ENCODE measurements at places on chromosomes 16 and 17.
A peak's percentile ranks its signal among the peaks of the same experiment; 100 is the strongest.

DNA sequence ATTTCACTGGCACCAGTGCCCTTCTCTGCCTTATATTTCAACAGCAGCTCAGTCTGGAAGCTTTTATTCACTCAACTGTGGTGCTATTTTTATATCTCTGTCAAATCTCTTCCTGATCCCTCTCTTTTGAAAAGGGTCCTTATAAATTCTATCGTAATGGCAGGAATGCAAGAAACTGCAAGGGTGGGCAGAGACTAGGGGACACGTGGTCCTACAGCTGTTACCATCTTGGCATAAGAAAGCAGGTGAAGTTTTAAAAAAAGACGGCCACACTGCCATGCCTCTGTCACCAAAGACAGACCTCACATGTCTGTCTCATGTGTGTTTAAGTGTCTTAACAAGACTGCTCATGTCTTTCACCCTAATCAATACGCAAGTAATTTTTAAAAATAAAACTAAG lies 368.4 kb upstream of the CDH11 start:
- no peak for DNase-seq

DNA sequence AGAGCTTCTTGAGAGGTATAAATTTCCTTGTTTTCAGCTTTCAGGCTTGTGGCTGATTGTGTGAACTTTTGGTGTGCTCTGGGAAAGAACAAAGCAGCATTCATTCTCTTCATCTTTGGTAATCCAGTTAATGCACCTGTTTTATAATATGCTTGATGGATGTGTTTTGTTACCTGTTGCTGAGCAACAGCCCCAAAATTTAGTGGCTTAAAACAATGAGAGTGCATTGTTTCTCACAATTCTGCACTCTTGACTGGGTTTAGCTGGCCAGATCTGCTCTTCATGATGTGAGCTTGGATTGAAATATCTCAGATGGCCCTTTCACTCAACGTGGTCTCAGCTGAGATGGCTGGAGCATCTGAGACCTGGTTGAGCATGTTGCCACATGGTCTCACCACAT lies 58.7 kb upstream of the NOL11 start:
- no peak for DNase-seq

DNA sequence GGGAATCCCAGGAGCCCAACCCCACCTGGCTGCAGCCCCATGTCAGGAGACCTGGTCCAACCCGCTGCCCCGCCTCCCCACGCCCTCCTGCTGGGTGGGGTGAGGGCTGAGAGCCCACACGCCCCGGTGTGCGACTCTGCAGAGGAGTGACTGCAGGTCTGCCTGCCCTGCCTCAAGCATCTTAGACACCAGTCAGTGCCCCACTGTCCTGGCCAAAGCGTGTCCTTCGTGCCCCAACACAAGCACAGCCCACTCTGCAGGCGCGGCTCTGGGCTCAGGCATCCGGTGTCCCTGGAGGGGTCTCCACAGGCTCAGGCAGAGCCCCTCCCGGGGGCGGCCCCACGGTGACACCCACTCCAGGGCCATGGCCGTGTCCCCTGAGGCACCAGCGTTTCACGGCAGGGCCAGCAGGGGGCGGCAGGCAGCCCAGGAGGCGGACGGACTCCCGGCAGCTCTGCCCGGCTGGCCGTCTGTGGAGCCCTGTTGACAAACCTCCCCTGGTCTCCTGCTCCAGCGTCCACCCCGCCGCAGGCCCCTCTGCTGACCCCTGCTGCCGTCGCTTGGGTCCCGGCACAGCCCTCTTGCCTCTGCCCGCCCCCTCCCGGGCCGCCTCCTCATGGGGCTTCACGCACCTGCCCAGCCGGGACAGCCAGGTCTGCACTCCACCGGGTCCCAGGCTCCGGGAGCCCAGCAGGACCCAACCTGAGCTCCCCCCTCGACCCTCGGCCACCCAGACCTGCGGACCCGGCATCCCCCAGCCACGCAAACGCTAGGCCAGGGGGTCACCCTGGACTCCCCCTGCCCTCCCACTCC lies 8.6 kb upstream of the UBE2I start:
- no peak for DNase-seq

DNA sequence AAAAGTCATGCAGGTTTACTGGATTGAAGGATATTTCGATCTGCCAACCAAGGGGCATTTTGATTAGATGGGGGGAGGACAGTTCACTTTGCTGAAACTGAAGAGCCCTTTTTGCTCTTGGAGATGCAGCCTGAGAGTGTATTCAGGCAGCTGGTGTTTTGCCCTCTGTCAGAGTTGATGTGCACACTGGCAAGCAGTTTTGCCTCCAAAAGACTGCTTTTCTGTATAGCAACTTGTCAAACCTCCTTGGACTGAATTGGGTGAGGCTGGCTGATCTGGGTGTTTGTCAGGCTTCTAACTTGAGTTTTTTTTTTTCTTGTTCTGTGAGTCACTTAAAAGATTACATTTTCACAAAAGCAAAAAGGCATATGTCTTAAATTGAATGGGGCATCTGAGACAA lies 22.6 kb upstream of the ANKFN1 start:
- DNase-seq: no peak

- peak; percentile 11 for DNase-seq
Observed at GRCh38 chr16:24010440-24011089, 174.8 kb downstream of the PRKCB start.

GRCh38 chr17:70310221-70310672 lies 140.9 kb downstream of the KCNJ2 start:
- no peak for DNase-seq

GRCh38 chr16:27179500-27180072 lies 23.7 kb upstream of the KDM8 start:
- no peak for DNase-seq

GRCh38 chr17:10549096-10549842 lies at the start of gene MYH2:
Gene MYH2, minus strand, starts transcription at chr17:10549658. Its CDS starts 1,738 bp downstream, at chr17:10547920.
- DNase-seq: no peak

GRCh38 chr16:86396422-86396821 lies 113.9 kb upstream of the FOXF1 start:
- peak; percentile 91 for DNase-seq

DNA sequence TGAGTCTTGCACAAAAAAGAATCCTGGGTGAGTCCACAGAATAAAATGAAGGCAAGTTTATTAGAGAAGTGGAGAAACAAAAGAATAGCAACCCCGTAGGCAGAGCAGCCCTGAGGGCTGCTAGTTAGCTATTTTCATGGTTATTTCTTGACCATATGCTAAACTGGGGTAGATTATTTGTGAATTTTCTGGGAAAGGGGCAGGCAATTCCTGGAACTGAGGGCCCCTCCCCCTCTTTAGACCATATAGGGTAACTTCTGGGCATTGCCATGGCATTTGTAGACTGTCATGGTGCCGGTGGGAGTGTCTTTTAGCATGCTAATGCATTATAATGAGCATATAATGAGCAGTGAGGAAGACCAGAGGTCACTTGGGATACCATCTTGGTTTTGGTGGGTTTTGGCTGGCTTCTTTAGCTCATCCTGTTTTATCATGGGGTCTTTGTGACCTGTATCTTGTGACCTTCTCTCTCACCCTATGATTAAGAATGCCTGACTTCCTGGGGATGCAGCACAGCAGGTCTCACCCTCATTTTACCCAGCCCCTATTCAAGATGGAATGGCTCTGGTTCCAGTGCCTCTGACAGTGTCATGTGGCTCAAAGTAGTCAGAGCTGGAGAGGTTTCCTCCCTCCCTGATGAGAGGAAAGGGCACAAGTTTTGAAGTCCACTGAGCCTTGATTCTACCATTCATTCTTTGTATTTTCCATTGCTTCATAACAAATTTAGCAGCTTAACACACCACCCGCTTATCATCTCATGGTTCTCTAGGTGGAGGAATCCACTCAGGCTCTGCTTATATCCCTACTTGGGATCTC lies 55.7 kb upstream of the LGALS9 start:
- DNase-seq: no peak

GRCh38 chr16:75481475-75481874 lies 13.8 kb downstream of the CHST6 start:
- DNase-seq: no peak

DNA sequence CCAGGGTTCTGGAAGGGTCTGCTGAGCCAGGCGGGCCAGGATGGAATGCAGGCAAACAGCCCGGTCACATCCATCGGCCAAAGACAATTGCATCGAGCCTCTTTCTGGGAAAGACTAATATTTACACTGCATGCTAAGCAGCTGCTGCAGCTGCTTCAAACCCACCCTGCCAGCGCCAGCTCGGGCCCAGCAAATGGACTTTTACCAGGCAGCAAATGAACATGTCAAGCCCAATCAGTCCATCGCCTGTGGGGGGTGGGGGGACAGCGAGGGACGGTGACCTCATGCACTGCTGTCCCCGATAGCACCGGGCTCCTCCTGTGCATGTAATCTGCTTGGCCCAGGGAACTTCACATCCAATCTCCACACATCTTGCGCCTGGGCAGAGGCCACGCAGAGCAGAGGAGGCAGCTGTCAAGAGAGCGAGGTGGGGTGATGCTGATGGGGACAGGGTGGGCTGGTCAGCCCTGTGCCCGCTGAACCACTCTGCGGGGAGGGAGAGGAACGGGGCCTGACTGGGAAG lies 39.4 kb upstream of the CDH5 start:
- no peak for DNase-seq

DNA sequence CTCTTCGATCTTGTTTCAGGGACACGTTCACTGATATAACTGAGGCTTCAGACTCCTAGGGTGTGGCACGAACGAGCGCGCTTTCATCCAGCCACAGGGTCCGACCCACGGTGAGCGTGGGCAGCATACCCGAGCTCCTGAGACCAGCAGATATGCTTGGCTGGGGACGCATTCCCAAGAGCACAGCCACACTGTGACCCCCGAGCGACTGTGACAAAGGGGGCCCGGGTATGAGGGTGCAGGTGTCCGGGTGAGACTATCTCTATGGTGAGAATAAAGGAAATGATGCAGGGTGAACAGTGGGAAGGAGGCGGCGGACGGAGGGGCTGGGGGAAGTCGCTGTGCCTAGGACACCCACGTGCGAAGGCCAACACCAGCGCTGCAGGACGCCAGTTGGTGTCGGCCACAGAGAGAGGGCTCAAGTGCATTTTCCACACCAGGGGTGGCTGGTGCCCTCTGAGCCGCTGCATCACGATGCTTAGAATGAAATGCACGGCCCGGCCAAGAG lies 17.6 kb downstream of the RPH3AL start:
- DNase-seq: no peak

GRCh38 chr16:2035431-2036199 lies 8.9 kb downstream of the NHERF2 start:
- DNase-seq: peak; percentile 43

DNA sequence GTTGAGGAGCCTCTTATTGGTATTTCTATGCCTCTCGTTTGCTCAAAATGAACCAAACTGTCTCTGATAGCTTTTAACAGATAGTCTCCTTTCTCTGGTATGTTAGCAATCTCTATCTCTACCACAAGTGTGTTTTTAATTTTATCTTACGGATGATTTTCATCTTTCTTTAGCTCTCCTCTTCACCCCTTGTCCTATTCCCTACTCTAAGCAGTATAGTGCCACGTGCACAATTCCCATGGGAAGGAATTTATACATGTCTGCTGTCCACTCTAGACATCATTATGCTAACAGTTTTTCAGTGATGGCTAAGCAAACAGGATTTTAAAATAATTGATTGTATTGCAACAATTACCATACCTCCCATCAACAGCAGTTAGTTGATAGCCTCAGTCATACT lies 177.3 kb downstream of the CYB561 start:
- no peak for DNase-seq

- no peak for DNase-seq
Observed at GRCh38 chr17:69232650-69233049, 4.0 kb upstream of the ABCA10 start.

DNA sequence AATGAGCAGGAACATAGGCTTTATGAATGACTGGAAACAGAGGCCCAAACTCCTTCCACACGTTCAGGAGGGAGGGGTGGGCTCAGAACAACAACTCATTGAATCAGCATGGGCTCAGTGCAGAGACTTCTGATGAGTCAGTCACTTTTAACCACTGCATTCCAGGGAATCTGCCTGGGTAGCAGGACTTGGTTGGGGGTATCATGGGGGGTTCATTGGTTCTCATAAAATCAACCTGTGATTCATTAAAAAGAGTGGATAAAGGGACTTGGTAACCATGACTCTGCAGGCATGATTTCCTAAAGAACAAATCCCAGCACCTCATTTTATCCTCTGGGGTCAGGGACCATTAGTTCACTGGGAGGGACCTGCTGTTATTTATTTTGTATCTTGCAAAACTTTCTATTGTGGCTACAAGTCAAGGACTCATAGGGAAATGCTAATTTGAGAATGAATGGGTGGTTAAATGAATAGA lies 13.8 kb downstream of the ITGB3 start:
- peak; percentile 59 for DNase-seq

DNA sequence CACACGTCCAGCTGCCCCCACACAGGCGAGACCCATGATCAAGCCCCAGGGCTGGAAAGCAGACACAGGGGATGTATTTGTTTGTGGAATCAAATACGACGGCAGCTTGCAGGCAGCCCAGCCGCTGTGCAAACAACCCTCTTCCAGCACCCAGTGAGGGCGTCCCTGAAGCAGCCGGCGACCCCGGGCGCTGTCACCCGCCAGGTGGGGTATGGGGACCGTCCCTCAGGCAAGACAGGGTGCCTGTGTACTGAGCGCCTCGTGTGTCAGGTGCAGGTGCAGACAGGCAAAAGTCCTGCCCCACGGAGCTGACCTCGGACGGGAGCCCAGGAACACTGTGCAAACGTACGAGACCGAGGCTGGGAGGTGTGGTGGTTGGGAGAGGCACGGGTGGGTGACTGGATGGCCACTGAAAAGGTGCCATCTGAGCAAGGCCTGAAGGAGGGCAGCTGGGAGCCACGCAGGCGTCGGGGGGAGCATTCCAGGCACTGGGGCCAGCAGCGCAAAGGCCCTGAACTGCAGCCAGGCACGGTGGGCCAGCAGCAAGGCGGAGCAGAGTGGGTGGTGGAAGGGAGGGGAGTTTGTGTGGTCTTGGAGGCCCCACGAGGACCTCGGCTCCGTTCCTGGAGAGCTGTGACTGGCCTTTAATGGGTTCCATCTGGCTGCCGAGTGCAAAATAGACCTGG lies 48.5 kb downstream of the CBFA2T3 start:
- no peak for DNase-seq

GRCh38 chr16:61813339-61813738 lies 222.9 kb downstream of the CDH8 start:
- DNase-seq: no peak

DNA sequence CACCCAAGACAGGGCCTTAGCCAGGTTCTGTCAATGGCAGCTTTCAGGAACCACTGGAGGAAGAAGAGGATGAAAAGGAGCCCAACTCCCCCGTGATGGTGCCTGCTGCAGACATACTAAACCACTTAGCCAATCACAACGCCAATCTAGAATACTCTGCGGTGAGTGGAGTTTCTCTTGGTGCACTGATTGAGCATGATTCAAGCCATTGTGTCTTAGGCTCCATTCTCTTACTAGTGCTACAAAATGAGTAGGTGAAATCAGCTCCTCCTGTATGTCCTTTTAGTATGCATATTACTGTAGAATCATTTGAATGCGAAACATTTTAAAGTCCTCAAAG lies 1.4 kb downstream of the SETD6 start:
- DNase-seq: no peak

GRCh38 chr17:39999067-39999466 lies 16.2 kb upstream of the CSF3 start:
- DNase-seq: no peak

DNA sequence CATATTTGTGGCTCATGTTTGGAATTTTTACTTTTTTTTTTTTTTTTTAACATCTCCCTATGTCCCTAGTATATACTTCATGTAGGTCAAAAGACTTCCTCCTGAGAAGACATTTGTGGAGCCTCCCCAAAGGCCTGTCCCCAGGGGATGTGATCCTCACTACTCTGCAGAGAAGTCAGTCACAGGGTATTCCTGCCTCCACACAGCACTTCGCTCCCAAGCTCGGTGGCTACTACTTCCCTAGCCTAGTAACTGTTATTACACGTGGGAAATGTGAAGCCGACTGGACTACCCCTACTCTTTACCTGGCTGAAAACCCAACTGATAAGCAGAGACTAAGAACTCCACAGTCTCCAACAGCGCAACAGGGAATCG lies 116.8 kb downstream of the HIC1 start:
- DNase-seq: no peak
